NCI-H1105 treated with DMSO at 0.1 percent for 48 hours (cell line): ENCODE measurements at places on chromosomes 12 and 14.
A peak's percentile ranks its signal among the peaks of the same experiment; 100 is the strongest.

DNA sequence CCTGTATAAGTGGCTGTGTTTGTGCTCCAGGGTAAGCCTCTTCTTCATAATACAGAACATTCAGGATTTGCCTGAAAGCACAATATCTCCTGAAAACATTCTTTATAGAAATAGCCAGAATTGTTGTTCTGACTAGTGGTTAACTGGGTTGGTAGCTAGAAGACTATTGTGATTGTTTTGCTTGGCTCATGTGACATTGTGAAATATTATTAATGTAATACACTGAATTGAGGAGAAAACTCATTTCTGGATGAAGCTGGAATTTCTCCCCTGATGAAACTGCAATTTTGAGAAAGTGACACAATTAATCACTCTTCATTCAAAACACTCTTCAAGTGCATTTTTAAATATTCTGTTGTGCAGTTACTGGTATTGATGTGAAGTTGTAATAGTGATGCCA is 172.3 kb upstream of the PTPRQ start:
- no peak for DNase-seq

DNA sequence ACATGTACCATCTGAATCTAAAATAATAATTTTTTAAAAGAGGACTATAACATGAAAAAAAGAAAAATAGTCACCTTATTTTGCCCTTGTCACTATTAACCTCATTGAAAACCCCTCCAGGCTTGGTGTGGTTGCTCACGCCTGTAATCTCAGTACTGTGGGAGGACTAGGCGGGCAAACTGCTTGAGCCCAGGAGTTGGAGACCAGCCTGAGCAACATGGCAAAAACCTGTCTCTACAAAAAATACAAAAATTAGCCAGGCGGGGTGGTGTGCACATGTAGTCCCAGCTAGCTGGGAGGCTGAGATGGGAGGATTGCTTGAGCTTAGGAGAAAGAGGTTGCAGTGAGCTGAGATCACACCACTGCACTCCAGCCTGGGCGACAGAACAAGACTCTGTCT is 126.3 kb upstream of the KRAS start:
- DNase-seq, result no peak

GRCh38 chr14:71328183-71328582 is 420.9 kb downstream of the PCNX1 start:
- DNase-seq, result no peak

- peak; percentile 73 for DNase-seq
Observed at GRCh38 chr14:99267837-99268781, 3.9 kb downstream of the BCL11B start.

DNA sequence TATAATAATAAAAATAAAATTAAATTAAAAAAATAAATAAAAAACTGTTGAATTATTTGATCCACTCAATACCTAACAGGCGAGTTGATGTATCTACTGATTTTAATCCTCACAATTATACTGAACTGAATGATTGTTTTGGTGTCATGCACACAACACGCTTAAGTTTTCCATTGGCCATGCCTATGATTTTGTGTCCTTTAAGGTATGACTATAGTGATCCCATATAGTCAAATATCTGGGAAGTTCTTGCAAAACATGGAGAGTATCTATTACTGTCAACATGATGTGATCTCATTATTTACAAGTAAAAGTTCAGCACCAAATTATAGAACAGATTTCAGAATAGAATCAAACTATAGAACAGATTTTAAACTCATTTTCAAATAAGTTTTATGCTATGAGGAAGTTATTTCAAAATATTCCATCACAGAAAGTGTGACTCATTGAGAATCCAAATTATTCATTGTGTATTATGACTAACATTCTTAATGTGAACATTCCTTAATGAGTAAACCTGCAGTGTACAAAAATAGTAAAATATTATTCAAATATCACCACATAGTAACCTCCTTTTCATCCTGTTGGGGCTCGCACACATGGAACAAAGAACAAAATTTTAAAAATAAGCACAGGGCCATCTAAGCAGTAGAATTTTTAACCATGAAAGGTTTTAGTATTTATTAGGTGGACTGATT is 190.4 kb downstream of the SLC25A21 start:
- DNase-seq, result no peak

GRCh38 chr14:61542848-61543790 is 152.2 kb upstream of the HIF1A start:
- no peak for DNase-seq

DNA sequence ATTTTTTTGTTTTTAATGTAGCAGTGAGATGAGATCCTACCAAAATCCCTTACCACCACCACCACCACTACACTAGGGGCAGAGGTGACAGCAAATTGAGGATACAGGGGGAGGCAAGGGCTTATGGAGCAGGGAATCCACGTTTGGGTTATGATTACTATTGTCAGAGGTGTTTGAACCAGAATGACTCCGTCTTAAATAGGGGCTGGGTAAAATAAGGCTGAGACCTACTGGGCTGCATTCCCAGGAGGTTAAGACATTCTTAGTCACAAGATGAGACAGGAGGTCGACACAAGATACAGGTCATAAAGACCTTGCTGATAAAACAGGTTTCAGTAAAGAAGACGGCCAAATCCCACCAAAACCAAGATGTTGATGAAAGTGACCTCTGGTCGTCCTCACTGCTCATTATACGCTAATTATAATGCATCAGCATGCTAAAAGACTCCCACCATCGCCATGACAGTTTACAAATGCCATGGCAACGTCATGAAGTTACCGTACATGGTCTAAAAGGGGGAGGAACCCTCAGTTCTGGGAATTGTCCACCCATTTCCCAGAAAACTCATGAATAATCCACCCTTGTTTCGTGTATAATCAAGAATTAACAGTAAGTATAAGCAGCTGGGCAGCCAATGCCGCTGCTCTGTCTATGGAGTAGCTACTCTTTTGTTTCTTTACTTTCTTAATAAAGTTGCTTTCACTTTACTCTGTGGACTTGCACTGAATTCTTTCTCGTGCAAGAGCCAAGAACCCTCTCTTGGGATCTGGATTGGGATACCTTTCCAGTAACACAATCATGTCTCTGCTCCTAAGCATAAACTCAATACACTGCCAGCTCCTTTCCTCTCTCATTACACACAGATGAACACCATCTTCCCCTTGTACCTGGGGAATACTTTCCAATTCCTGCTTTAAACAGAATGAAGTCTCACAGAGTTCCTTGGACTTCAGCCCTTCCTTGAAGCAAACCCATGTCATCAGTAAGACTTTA is 16.7 kb upstream of the CRY1 start:
- no peak for DNase-seq

GRCh38 chr12:114030451-114030850 is 64.3 kb upstream of the RBM19 start:
- DNase-seq, result peak; percentile 91

DNA sequence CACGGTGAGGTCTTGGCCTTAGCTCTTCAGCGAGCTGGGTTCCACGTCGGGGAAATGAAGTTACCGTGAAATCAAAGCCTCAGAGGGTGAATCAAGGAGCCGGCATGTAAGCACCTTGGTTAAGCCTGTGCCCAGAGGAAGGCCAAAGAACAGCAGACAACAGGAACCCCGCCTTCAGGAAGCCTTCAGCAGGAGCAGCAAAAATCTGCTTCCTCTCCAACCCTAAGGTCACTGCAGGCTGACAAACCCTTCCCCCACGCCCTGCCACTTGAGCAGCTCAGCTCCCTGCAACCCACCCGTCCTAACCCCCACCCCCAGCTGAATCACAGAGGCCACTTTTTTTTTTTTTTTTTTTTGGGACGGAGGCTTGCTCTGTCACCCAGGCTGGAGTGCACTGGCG is 72.9 kb upstream of the LTA4H start:
- no peak for DNase-seq

- DNase-seq, result no peak
Observed at GRCh38 chr14:100115236-100115635, 44.2 kb downstream of the DEGS2 start.

GRCh38 chr12:125549836-125550235 is 484.6 kb downstream of the AACS start:
- DNase-seq, result no peak

GRCh38 chr12:56104815-56105608 is 653 bp downstream of the PA2G4 start:
- no peak for DNase-seq

DNA sequence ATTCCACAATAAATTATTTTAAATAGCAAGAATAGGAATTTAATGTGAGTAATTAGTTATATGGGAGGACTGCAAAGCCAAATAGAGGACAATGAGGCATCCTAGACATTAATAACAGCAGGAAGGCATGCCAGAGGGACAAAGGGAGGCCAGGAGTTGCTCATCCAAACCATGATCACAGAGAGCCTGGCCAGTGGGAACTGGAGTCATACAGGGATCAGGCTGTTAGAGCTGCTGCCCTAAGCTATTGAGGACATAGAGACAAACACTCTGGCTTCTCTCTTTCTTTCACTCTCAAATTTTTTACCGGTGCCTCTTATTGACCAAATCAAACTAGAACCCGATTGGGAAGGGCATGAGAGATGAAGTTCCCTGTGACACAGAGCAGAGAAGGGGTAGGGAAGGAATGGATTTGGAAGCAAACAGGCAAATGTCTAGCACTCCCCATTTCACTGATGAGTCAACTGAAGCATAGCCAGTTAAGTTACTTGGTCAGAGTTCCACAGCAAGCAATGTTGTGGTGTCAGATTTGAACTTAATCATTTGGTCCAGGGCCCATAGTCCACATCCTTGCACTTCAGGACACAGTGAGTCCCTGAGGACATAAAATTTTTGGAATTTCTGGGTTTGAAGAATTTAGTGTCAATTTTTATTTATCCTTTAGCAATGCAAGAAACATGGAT is 17.9 kb upstream of the CFAP54 start:
- DNase-seq, result no peak

- no peak for DNase-seq
Observed at GRCh38 chr14:73829526-73830431, 21.9 kb upstream of the PTGR2 start.

GRCh38 chr14:55867719-55868118 is 250.5 kb upstream of the PELI2 start:
- DNase-seq, result no peak

DNA sequence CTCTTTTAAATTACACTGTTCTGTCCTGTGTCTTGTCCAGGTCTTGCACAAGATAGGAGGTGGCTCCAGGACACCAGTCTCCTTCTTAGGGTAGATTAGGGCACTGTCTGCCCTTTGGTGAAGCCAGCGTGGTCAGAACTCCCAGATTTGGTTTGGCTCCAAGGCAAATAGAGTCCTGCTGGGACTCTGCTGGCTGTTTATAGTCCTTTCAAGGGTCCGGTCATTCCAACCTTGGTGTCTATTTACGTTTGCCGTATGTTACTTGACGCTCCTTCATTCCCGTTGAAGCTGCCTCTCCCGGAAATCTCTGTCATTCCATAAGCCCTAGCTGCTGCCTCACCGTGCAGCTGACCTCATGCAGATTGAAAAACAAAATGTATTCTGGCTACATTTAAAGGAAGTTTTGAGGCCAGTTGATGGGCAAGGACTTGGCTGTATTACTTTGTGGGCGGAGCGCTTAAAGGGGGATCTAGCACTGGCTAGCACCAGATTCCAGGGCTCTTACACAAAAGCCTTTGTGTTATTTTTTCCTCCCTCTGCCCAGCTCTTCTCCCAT is 180.6 kb downstream of the AKAP6 start:
- no peak for DNase-seq

DNA sequence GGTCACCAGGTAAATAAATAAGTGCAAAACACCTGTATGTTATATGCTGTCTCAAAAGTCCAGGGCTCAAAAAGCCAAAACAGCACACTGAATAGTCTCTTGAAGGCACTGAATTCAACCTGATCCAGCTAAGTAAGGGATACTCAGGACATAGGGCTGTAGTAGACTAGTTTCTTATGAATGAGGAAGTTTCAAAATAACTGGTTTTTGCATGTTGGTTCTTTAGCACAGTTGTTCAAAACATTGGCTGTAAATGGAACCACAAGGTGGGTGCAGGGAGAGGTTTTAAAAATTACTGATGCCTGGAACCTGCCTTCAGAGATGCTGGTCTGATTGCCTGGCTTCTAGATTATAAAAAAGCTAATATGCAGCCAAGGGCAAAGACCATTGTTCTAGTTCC is 34.1 kb downstream of the NDUFA12 start:
- no peak for DNase-seq

GRCh38 chr12:121925358-121925695 is 6.9 kb downstream of the CFAP251 start:
- DNase-seq, result no peak
